ENCODE measurements at places on chromosomes 6 and 20. TPM values are rescaled to one million over a fixed set of nuclear protein-coding genes. Genes with fewer than 3 reads are reported as not detected.

- DNase-seq, result no peak
These were observed 568.7 kb upstream of the NOX3 start for GRCh38 chr6:156024339-156024738.

- DNase-seq, result no peak
These were observed 204.2 kb downstream of the TBC1D7 start for GRCh38 chr6:13124131-13124530.

DNA sequence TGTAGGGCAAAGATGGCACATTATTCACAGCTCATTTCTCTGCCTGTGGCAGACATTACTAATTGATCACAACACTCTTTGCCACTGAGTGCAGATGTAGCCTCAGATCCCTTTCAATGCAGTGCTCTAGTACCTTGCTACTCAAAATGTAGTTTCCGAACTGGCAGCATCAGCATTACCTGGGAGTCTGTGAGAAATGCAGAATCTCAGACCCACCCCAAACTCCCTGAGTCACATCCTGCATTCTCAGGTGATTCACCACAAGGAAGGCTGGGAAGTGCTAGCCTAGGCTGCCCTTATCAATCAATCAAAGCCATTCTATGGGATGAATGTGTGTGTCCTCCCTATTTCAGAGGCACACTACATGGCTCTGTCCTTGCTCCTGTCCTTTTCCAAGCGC, 58.5 kb downstream of the PCNA start:
- DNase-seq, result no peak

DNA sequence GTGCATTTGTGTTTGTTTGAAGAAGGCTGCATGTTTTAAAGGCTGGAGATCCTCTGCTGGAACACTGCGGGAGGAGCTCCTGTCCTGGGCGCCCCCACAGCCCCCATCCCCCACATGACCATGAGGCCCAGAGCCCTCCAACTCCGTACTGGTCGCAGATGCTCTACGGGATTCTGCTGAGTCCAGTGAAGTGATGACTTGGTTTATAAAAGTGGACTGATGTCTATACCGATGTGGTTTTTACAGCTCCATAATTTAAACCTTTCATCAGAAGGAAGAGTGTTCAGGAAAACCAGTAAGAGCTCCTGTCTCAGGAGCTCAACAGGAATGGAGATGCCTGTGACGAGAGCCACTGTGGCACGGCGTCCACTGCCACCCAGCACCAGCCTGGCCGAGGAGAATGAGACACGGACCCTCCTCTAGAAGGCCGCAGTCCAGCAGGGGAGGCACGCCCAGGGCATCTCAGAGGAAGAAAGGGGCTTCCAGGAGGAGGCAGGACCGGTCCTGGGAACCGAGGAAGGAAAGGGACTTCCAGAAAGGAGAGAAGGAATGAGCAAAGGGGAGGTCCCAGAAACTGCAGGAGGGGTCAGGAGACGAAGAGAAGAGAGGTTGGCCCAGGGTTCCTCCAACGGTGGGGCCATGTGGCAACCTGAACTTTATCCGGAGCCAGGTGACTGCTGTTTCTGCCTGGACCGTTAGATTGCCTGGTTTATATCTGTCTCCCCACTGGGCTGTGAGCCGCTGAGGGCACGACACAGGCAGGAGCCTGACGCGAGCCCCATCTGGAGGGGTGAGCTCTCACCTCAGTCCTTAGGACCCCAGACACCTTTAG, 26.9 kb downstream of the BFSP1 start:
- no peak for DNase-seq

GRCh38 chr20:33568378-33568777, 78.5 kb downstream of the CBFA2T2 start:
- DNase-seq, result peak; percentile 58

- no peak for DNase-seq
These were observed 3.8 kb downstream of the NFKBIE start for GRCh38 chr6:44261581-44261980.

DNA sequence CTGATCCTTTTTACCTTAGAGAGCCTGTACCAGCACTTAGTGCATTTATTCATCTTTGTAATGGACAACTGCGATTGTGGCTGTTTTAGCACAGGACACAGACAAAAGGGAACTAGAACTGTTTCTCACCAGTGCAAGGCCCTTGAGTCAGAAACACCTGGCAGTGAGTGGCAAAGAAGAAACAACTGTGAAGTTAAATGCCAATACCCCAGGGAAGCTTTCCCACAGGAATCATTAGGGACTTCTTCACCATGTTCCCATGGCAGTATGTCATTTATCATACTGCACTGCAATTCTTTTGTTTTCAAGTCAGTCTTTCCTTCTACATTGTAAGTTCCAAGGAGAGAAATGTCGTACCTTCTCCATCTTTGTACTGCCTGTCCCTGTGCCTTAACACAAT, 28.6 kb upstream of the CDYL start:
- DNase-seq, result no peak

DNA sequence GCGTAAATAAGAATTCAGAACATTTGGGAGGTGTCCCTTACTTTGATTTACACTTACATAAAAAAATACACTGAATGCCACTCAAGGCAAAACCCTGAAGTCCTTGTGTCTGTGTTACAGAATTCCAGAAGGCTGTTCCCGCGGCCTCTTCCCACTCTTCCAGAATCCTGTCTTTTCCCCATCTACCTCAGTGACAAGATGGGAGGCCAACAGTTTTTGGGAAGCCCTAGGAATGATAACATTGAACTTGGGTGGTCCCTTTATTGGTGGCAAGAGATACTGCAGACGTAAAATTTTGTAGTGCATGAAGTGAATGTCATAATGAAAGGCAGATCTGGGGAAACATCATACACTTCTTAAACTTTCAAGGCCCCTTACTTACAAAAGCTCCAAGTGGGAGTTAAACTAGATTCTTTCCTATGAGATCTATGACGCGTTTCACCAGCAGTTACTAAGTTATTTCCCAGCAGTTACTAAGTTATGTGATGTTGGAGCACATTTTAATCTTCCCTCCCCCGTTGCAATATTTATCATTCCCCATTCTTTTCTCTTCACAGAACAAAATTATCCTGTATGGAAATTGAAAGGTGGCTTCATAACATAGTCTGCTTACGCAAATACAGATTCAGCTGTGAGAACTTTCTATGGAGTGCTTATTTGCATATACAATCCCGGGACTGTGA, 79.5 kb downstream of the BCAS1 start:
- DNase-seq, result peak; percentile 69

DNA sequence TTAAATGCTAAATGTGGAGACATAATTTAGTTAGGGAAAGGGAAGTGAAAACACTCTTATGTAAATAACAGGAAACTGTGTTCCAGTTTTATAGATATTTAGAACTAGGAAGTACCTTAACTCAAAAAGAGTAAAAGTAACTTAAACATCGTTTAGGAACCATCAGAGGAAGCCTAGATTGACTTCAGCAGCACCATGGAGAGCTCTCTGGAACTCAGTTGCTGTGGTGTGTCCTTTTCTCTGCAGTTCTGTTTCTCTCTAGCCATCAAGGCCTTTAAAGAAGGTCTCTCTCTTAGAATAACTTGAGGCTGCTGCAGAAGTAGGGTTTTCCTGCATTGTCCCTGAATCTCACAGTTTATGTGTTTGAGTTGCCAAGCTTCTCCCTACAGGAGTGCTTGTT, 26.9 kb downstream of the CLVS2 start:
- no peak for DNase-seq

DNA sequence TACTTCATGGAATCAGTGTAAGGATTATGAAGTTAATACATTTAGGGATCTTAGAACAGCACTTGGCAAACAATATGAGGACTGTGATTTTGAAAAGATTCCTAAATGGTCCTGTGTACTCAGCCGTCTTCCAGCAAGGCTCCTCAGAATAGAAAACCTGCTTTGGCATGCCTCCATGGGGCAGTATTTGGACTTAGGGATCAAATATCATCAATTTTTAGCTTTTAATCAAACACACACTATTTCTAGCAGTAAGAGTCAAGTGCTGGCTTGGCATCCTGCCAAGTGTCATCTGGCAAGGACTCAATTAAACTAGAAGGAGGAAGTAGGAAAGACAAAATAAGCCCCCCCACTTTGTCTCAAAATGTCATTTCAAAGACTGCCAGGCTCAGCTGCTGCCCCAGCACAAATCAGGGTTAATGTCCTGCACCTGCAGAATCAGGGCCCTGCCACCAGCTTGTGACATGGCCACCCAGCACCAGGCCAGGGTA, 40.8 kb downstream of the IYD start:
- no peak for DNase-seq

DNA sequence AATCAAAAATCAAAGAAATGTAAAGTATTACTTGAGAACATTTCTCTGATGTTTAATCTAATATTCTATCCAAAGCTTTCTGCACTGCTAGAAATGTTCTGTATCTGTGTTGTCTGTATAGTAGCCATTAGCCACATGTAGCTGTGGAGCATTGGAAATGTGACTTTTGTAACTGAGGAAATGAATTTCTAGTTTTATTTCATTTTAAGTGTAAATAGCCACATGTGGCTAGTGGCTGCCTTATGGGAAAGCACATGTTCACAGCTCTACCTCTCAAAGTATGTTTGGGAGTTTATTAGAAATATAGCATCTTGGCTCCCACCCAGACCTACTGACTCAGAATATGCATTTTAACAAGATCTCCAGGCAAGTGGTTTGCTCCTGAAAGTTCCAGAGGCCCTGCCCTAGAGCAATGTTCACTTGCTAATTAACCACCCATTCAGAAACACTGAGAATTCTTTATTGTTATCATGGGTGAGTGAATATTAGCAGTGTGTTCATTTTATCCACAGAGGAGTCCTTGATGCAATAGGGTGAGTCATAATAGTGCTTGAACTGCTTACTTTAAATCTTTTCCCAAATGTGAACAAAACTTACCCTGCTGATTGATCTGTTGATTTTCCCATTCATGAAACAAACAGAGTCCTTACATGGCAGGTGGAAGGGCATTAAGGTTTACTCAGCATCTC, 282.7 kb downstream of the PLCB1 start:
- DNase-seq, result no peak

DNA sequence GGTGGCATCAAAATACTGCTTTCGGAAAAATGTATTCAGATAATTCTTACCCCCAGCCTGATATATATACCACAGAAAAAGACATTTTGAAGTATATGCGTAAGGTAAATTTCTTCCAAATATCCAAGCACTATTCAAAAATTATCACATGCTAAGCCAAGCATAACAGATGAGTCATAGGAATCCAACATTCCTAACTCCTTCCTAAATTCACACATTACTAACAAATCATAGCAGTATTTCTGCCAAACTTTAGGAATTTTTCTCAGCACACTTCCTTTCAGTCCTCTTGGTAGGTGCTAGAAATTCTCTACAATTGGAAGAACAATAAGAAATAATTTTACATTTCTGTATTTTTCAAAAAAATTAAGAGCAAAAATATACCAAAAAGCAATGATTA, 417.5 kb downstream of the EYS start:
- no peak for DNase-seq

DNA sequence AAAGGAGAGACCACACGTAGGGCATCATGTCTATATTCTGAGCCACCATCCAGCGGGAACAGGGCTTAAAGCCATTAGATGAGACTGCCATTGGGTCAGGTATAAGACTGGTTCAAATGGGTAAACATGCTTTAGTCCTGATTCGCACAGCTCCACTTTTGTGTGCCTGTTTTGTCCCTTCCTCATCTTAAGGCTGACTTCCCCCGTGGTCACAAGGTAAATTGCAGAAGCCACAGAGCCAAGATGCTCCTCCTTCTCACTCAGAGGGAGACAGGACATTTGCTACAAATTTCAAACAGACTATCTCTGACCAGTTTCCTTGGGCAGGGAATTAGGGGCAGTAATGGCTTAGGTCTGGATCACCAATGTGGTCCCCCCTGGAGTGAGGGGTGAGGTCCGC, 11.4 kb upstream of the IFNGR1 start:
- DNase-seq, result no peak

DNA sequence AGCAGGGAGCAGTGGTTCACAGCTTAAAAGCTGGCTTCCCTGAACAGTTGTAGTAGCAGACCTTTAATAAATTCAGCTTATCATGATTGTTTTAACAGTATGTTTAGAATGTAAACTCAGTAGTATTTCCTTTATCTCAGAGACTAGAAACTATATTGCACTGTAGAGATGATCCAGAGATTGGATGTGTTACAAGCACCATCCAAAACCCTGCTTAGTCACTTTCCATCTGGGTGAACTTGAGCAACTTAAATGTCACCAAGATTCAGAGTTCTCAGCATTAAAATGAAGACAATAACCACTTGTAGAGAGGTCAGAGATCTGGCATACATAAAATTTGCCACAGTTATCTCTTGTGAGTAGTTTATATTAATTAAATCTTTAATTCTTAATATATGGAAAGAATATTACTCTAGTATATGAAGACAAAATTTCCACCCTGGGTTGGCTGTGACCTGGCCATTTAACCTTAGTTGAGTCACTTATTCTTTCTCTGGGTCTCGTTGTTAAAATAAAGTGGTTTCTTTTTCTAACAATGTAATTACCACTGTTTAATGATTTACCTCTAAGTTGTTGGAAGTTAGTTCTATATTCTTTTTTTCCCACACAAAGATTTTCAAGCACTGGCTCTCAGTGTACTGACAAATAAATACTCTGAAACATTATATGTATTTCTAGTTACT, 239.2 kb upstream of the FKBP1C start:
- no peak for DNase-seq

- DNase-seq, result no peak
These were observed 224.8 kb upstream of the JAG1 start for GRCh38 chr20:10898552-10898951.

GRCh38 chr6:122817358-122817757, 28.3 kb downstream of the SMPDL3A start:
- DNase-seq, result no peak

- no peak for DNase-seq
These were observed 19.1 kb upstream of the IRF4 start for GRCh38 chr6:372336-372911.

DNA sequence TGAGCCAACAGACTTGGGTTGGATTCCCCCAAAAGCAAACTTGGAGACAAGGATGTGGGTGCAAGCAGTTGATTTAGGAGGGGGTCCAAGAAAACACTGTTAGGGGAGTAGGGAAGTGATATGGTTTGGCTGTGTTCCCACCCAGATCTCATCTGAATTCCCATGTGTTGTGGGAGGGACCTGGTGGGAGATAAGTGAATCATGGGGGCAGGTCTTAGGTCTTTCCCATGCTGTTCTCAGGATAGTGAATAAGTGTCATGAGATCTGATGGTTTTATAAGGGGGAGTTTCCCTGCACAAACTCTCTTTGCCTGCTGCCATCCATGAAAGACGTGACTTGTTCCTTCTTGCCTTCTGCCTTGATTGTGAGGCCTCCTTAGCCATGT, 542.6 kb downstream of the DHX35 start:
- DNase-seq, result no peak

- no peak for DNase-seq
These were observed 340 bp upstream of the VARS2 start for GRCh38 chr6:30913721-30914075.

Gene FOXS1
- total RNA-seq, result 1.4 TPM

Gene TAAR1
- not detected for total RNA-seq

Gene NXT1
- 16.2 TPM for total RNA-seq

Gene GPR6
- not detected for total RNA-seq

Gene TNFRSF21
- total RNA-seq, result 6.7 TPM

Gene EYA4
- 5.7 TPM for total RNA-seq

Gene C2
- 4.9 TPM for total RNA-seq

Gene ANKS1A
- 17.3 TPM for total RNA-seq

Gene SGK2
- total RNA-seq, result 8.3 TPM
